ENCODE measurements at places on chromosomes 6 and 20.

GRCh38 chr6:104402572-104402971 lies 457.1 kb downstream of the HACE1 start:
- no peak for DNase-seq

GRCh38 chr20:63253438-63254231 lies 628 bp downstream of the NKAIN4 start:
- no peak for DNase-seq

- DNase-seq = no peak
Observed at GRCh38 chr6:4521070-4521469, 255.1 kb upstream of the CDYL start.

GRCh38 chr6:156989159-156989806 lies 212.1 kb downstream of the ARID1B start:
- DNase-seq = no peak

GRCh38 chr6:39806278-39806677 lies 14.1 kb downstream of the DAAM2 start:
- no peak for DNase-seq

GRCh38 chr6:107600936-107601335 lies 111.0 kb downstream of the SOBP start:
- DNase-seq = peak; percentile 68

GRCh38 chr6:158040051-158040803 lies 58.6 kb downstream of the SYNJ2 start:
- DNase-seq = peak; percentile 85

GRCh38 chr20:62342910-62343309 lies 24.2 kb downstream of the LAMA5 start:
- no peak for DNase-seq

- DNase-seq = no peak
Observed at GRCh38 chr20:764255-764654, 4.0 kb downstream of the SLC52A3 start.

DNA sequence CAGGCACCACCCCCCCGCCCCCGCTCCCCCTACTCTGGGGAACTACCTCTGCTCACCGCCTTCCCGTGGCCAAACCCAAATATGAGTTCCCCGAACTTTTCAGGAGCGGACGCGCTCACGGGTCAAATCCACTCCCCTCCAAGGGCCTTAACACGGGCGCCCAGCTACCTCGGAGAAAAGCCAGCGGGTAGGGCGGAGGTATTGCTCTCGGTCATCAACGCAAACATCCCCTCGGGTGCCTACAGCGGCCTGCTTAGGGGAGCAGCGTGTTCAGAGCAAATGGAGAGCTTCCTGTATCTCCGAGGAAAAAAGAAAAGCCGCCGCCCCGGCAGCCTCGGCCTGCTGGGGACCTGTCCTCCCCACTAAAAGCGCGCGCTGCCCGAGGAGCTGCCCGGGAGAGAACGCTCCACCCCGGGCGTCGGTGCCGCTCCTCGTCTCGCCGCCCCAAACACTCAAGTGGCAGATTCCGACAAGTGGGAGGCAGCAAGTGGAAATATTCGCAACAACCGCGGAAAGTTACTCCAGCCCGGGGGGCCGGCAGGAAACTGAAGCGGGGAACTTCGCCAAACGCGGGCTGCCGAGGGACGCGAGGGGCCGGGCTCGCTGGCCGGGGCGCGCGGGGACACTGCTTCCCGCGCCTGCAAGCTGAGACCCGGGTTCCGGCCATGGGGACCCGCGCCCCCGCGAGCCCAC lies 699 bp downstream of the PTPRT start:
- DNase-seq = no peak

DNA sequence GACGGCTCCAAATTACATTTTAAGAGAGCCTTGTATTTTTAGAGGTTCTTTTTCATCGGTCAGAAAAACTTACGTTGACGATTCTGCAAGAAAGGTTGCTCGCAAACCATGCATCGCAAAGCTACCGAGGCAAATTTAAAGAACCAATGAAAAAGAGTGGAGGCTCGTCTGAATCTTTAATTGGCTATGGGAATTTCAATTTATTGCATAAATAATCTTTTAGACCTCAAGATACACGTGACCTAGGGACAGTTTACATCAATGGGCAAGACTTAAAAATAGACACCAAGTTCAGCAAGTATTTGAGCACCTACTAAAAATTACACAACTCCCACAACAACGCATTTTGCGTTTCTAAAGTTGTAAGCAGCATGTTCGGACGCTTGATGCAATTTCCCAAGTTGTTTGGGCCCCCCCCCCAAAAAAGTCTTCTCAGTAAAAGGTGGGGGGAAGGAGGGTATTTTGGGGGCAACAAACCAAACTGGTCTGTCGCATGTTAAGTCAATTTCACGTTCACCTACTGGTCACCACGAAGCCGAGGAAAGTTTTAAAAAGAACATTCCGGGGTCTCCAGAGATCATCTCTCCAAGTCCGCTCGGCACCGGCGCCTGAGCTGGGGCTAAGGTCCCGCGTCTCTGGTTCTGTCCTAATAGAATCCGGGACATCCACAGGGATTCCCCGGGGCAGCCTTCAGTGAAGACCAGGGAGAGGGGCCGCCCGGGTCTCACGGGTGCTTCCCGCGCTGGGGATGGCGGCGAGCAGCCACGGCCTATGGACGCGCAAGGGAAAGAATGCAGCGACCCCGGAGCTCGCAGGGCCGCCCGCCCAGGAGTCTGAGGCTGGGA lies 851 bp downstream of the SNX5 start:
- peak; percentile 7 for DNase-seq

DNA sequence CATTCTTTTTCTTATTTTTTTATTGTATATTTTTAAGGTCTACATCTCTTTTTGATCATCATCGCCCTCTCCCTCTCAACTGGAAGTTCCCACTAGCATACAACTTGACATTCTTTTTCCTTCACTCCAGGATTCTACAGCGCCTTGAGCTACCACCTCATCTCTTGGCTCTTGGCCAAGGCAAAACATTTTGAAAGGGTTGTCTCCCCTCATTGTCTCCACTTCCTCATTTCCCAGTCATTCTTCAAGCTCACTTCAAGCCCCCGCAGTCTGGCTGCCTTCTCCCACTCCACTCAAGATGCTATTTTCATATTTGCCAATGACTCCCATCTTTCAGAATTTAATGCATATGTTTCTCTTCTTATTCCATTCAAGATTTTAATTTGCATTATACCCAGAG lies 63.0 kb downstream of the OPN5 start:
- no peak for DNase-seq

DNA sequence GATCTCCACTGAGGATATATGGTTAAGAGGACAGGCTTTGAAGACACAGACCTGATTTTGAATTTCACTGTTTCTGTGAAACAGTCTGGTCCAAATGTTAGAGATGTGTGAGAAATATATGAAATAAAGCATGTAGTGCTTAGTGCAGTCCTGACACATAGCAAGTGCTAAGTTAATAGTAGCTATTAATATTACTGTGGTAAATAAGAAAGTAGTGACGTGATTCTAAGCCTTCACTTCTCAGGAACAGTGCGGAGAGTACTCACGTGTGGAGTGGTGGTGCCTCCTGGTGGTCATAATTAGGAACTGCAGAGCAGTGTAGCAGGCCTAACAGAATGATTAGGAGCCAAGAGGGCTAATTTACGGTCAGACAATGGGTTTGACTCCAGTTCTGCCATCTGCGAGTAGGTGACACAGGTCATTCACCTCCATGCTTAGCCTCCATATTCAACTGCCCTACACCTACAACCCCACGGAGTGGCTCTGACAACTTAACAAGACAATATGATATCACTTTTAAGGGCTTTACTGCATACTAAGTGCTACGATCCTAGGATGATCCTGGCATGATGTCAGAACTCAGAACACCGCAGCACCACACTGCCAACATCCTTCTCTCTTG lies 106.2 kb downstream of the JPH2 start:
- peak; percentile 80 for DNase-seq

- no peak for DNase-seq
Observed at GRCh38 chr20:15627501-15627903, 945.7 kb downstream of the KIF16B start.
